ENCODE measurements at places on chromosomes 5 and 9.

- DNase-seq, result no peak
These were observed 145.5 kb downstream of the ERCC6L2 start for GRCh38 chr9:96020792-96021550.

GRCh38 chr5:96978812-96979449, 43.1 kb downstream of the LNPEP start:
- no peak for DNase-seq

DNA sequence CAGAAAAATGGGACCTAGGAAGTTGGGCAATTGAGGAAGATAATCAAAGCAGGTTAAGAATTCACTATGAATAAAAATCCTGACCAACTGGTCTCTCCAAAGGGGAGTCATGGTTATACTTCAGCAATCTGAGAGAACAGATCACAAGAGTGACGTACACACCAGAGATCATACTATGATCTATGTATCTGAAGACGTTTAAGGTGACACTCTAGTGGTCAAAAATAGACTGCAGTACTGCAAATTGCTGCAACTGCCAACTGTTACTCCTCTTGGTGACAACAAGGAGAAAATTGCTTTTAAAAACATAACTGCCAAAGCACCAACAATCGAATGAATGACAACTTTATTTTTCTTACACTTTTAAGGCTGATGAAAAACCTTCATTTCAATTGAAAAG, 4.9 kb downstream of the AK6 start:
- no peak for DNase-seq

- no peak for DNase-seq
These were observed 3.5 kb downstream of the EEIG1 start for GRCh38 chr9:127977009-127977883.

- no peak for DNase-seq
These were observed 252.0 kb downstream of the RASEF start for GRCh38 chr9:82810915-82811314.

DNA sequence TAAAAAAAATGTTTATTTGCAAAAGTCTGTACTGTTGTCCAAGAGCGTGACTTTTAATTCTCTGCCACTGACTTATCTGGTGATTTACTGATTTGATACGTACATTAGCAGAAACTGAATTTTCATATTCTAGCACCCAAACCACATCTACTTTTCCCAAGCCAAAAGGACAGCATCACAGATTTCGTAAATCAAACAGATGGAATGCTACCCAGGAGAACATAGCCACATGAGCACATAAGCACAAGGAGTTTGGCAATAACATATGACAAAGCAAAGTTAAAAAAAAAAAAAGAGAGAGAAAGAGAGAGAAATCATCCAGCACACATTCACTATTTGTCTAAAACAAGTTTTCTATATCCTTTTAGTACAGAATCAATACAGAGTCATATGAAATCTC, 83.7 kb downstream of the HINT1 start:
- DNase-seq, result no peak

DNA sequence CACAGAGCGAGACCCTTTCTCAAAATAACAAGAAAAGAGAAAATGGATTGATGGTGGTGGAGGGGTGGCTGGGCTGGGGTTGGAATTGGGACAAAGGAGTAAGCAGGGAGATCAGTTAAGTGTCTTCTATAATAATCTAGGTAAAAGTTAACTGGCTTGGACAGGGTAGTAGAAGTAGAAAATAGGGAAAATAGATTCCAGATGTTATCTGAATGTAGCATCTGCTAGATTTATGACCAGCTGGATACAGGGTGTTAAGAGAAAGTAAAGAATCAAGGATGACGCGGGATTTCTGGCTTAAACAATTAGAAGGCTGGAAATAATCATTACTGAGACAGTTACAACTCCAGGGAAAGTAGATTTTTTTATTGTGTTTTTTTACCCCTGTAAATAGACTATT, 13.0 kb downstream of the PPP6C start:
- DNase-seq, result no peak

DNA sequence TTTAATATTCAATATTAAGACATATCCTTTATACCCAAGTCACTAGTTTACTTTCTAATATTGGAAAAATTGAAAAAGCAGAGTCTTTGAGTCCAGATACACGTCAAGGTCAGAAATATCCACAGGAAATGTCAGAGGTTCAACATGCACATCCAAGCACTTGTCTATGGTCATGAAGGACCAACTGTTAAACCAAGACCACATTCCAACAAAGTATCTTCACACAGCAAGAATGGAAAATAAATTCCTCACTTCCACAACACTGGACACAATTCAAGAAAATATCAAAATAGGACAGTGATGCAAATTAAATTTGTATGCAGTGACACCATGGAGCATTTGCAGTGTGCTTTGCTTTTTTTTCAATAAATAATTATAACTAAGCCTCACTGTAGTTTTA, 142.5 kb downstream of the GABRB2 start:
- no peak for DNase-seq

DNA sequence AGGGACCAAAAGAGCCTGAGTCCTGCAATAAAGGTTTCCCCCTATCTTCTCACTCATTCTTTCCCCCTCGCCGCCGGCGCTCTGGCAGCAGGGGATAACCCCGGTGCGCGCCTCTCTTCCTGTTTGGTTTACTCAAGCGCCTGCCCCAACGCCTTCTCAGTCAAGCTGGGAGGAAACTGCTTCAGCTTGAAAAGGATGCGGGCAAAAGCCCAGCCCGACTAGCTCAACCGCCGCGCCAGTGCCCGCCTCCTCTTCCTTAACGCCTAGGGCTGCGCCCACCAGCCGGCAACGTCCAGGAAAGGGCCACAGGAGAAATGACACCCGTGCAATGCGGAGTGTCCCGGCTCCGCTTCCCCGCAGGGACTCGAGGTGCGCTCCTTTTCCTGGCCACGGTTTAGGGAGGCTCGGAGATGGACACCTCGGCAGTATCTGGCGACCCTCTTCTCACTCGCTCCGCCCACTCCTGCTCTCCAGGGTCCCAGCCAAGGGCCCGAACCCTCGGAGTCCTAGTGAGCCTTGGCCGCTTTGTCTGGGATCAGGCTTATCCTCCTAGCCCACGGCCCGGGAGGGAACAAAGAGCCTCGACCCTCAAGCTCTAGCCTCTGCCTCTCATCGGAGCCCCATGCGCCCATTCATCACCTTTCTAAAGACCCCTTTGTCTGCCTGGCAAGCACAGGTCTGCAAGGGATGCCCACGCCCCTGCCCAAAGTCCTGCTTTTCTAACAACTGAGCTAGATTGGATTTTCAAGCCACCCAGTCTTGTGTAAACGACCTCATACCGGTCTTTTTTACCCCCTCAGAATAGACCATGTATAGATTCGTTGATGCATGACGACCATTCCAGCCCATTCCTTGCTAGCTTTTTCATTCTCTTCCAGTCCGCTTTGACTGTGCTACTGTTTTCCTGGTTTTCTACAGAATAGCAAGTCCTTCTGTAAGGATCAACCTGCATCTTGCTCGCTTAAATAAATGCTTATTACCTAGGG, 2.0 kb downstream of the ST8SIA4 start:
- peak; percentile 84 for DNase-seq

DNA sequence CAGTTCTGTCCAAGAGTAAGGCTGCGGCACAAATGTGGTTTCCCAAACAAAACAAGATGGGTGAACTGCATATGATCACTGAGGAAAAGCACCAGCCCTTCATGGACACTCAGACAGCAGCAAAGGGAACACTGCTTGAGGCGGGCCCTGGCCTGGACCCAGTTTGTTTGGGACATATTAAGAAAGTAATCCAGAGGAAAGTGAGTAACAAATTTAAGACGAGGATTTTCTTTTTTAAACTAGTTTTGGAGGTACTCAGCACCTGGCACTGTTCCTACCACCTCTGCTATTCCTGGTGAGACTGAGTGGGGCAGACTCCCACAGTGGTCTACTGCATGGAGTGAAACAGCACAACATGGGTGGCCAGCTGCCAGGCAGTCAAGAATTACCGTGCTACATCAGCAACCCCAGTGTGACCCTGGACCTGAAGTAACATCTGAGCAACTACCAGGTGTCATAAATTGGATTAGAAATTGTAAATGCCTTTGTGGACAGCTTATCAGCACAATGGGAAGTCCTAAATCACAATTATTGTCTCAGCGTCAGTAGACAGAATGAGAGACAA, 28.5 kb downstream of the P4HA2 start:
- DNase-seq, result no peak

DNA sequence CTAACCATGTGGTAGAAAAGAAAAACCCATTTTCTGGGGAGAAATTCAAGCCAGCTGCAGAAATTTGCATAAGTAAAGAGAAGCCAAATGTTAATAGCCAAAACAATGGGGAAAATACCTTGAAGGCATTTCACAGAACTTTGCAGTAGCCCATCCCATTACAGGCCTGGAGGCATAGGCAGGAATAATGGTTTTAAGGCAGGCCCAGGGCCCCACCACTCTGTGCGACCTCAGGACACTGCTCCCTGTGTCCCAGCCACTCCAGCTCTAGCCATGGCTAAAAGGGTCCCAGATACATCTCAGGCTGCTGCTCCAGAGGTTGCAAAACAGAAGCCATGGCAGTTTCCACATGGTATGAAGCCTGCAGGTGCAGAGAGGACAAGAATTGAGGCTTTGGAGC, 253.3 kb downstream of the CTNND2 start:
- no peak for DNase-seq

GRCh38 chr9:80878556-80878955, 810.8 kb downstream of the TLE1 start:
- DNase-seq, result no peak

- DNase-seq, result no peak
These were observed 57.6 kb downstream of the MAMDC2 start for GRCh38 chr9:70101265-70101664.

DNA sequence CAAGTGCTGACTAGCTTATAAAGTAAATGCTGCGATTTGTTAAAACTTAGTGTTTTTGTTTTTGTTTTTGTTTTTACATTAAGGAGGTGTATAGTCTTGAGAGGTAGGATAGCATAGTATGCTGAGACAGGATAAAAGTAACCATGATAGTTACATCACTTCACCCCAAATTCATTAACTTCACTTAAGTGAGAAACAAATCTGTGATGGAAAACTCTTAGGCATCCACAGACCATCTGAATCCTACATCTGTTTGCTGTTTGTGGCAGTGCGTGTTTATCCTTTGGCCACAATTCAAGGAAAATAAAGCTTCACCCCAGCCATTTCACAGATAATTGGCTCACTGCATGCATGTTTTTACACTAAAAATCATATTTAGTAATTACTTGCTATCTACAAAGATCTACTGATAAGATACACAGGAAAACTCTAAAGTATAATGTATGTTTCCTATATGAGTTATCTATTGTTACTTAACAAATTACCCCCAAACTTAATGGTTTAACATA, 82.0 kb downstream of the ZNF622 start:
- no peak for DNase-seq
